ENCODE measurements at places on chromosomes 7 and 10.

- DNase-seq, result no peak
Measured at GRCh38 chr7:47806701-47807103, 141.6 kb downstream of the PKD1L1 start.

GRCh38 chr10:128867210-128867609 is 599.8 kb upstream of the MGMT start:
- no peak for DNase-seq

- no peak for DNase-seq
Measured at GRCh38 chr7:150848561-150849115, 3.7 kb upstream of the AOC1 start.

DNA sequence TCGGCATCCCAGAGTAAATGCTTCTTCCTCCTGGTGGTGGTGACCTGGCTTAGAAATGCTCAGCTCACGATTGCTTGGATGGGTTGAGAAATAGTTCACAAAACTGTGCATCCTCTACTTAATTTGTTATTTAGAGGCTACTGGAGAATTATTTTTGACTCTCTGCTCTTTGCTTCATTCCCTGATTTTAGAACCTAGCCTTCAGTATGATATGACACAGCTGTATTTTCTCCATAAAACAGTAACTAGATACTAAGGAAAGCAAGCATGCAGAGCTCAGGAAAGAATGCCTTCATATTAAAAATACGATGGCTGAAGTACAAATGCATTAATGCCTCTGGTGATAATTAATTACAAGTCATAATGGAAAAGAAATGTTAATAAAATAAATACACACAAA is 602.0 kb upstream of the COBL start:
- DNase-seq, result no peak

GRCh38 chr10:18399158-18399557 is 252.2 kb downstream of the NSUN6 start:
- no peak for DNase-seq

DNA sequence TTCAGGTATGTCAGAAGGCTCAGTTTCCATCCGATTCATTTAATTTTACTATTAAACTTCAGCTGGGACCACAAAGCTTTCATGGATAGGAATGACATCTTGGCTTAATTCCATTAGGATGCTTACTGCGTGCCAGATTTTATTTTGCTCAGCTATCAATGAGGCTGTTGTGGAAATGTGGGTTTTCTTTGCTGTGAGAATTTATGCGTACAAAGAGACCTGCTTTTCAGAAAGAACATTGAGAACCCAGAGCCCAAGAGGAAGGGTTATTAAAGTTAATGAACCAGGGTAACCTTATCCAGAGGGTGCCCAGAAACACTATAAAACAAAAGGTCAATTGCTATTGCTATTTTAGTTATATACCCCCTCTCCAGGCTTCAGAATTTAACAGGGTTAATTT is 98.3 kb downstream of the MKLN1 start:
- no peak for DNase-seq

GRCh38 chr10:11165591-11166543 is 148.2 kb downstream of the CELF2 start:
- no peak for DNase-seq

DNA sequence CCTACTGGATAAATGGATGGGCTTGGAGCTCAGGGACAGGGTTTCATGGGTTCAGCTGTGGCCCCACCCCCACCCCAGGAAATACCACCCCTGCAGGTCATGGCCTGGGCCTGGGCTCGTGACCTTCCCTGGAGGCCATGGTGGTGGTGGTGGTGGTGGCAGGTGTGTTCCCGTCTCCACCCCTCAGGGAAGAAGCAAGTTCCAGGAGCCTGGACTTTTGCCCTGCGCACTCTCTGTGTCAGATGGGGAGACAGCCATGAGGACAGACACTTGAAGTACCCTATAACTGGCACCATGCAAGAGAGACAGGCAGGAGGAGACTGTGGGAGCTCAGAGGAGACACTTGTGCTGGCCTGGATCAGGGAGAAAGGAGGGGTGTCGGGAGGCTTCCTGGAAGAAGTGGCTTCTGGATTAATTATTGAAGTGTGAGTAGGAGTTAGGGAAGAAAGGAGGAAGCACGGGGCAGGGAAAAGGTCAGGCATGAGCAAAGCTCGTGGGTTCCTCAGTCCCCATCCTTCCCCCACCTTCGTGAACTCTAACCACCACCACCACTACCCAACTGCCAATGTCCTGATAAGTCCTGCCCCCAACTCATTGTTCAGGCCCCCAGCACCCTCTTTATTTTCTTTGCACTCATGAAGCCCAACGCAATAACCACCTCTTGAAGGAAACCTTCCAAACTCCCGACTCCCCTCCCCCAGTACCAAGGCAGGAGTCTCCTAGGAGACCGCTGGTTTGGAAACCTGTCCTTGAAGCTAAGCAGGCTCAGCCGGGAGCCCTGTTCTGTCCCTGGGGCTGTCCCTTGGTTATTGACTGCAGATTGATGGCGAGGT is 8.9 kb downstream of the SH2B2 start:
- no peak for DNase-seq

GRCh38 chr7:156819733-156820295 is 73.2 kb downstream of the LMBR1 start:
- no peak for DNase-seq

DNA sequence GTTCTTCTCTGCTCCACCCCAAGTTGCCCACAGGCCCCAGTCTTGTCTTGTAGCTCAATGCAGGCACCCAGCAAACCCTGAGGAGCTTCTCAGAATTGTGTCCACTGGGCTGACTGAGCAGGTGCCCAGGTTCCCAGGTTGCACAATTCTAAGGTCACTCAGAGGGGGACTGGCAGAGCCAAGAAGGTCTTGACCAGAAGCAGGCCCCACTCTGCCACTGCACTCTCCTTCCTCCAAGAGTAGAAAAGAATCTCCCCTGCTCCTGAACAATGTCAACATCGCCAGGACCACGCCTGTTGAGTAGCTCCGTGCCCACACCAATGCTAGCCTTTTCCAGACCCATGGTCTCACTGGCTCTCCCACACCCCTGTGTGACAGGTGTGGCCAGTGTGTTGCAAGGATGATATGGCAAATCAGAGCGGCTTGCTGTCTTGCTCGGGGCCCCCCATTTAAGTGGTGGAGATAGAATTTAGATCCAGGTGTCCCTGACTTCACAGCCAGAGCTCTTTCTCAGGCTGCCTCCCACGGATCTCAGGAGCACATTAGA is 577 bp downstream of the LRRC18 start:
- no peak for DNase-seq

Measured in epithelial cell of proximal tubule (primary cell).